Stimulated activated CD4-positive, alpha-beta T cell treated with anti-CD3 and anti-CD28 coated beads, Interleukin-2, amount 100 ng/mL, for 4 hours (primary cell): ENCODE measurements at places on chromosomes 6 and 20.

DNA sequence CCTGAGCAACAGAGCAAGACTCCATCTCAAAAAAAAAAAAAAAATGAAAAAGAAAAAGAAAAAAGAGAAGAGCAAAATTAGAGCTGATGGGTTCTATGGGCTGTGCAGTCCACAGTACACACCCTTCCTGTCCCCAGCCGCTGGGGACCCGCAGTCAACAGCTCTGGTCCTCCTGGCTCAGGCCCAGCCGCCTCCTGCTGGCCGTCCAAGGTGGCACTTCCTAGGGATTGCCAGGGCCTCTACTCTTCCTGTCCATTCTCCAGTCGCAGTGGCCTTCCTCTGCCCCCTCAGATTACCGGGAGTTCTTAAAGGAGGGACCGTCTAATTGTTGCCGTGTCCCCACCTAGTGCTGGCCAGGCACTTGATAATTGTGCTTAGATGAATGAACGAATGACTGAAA is 41.7 kb downstream of the TMEM242 start:
- no peak for DNase-seq

GRCh38 chr20:44073675-44074071 is 113.3 kb downstream of the JPH2 start:
- no peak for DNase-seq

DNA sequence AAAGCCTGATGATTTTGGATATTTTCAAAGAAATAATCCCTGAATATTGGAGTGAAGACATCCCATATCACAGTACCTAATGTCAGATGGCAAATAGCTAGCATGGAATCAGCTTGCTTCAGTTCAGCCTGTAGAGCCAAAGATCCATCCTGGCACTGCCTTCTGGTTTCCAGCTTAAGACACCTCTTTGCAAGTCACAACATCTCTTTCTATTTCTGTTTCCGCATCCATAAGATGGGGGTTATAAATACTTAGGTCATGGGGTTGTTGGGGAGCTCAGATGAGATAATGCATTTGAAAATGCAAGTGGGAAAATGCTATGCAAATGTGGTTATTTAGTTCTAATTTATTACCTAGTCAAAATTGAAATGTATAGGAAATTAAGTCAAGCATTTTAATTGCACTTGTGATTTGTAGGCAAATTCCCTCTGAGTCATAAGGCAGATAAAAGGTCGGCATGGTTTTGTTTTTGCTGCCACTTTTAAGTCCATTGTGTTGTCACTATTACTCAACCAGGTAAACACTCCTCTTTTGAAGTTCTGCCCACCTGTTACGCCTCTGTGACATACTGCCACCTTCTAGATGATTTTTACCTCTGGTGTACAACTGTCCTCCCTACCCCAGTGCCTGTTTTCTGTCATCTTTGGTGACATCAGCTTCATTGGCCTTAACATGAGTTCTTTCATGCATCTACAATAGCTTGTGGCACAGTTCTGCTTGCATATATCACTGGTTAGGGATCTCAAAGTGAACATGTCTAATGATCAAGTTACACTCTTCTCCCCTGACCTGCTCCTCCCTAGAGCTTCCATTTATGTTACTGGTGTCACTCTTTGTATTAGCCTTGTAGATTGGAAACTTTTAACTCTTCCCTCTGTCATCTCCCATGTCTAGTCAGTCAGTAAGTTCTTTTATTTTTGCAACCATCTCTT is 96.6 kb downstream of the CDKAL1 start:
- no peak for DNase-seq

GRCh38 chr6:135481783-135482369 is 15.7 kb downstream of the AHI1 start:
- DNase-seq: no peak

DNA sequence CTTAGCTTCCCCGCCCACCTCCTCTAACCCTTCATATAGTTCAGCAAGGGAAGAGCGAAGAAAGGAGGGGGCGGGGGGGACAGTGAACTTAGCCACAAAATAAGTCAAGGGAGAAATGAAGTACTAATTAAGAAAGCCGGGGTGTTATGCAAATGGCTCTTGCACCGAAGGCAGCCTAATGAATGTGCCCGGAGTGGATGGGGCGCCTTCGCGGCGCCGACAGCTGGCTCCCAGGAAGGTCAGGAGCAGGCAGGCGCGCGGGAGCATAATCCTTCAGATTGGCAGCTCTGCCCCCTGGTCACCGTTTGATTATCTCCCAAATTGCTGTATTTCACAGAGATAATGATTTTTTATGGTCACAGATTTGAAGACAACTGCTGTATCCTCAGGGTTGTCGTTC is 395.1 kb downstream of the TFAP2B start:
- DNase-seq: no peak

- DNase-seq: no peak
Observed at GRCh38 chr20:9078826-9079731, 10.2 kb downstream of the PLCB4 start.

GRCh38 chr6:151493161-151493803 is 535 bp upstream of the CCDC170 start:
- DNase-seq: no peak

- no peak for DNase-seq
Observed at GRCh38 chr6:109527989-109528388, 45.0 kb upstream of the ZBTB24 start.

- no peak for DNase-seq
Observed at GRCh38 chr6:4101298-4101697, 22.4 kb upstream of the FAM217A start.
